ENCODE measurements at places on chromosomes 6 and 20.
A peak's percentile ranks its signal among the peaks of the same experiment; 100 is the strongest.

- no peak for DNase-seq
These were observed 117.4 kb downstream of the TBC1D32 start for GRCh38 chr6:121216928-121217327.

DNA sequence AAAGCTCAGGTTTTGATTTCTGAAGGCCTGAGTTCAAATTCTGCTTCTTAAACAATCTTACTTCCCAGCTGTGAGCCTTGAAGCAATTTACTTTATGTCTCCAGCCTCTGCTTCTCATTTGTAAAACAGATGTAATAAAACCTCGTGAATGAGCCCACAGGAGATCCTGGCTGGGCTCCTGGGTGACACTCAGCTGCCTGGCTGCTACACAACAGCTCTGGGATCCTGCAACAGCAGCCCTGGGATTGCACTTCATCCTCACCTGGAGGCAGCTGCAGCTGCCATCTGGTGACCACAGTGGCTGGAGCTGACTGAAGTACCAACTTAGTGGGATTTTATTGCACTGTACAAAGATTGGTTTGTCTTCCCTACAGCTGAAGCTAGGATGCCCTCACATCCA, 98.6 kb downstream of the NDUFAF5 start:
- no peak for DNase-seq

- no peak for DNase-seq
These were observed 598 bp downstream of the FABP7 start for GRCh38 chr6:122780114-122780513.

GRCh38 chr6:139313784-139314545, 22.2 kb upstream of the TXLNB start:
- DNase-seq: no peak

DNA sequence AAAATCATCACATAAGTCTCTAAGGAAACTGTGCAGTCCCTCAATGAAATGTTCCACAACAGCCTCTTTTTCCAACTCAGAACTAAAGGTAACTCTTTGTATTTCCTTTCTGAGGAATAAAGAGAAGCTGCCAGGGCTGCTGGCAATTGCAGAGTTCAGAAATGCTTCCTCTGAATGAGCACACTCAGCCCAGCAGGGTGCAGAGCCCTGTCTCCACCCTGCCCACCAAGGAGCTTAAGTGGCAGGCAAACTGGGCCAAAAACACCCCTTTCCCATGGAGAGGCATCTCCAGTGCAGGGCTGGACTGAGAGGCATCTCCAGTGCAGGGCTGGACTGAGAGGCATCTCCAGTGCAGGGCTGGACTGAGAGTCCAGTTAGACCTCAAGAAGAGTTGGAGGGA, 255.4 kb downstream of the GMPR start:
- no peak for DNase-seq

DNA sequence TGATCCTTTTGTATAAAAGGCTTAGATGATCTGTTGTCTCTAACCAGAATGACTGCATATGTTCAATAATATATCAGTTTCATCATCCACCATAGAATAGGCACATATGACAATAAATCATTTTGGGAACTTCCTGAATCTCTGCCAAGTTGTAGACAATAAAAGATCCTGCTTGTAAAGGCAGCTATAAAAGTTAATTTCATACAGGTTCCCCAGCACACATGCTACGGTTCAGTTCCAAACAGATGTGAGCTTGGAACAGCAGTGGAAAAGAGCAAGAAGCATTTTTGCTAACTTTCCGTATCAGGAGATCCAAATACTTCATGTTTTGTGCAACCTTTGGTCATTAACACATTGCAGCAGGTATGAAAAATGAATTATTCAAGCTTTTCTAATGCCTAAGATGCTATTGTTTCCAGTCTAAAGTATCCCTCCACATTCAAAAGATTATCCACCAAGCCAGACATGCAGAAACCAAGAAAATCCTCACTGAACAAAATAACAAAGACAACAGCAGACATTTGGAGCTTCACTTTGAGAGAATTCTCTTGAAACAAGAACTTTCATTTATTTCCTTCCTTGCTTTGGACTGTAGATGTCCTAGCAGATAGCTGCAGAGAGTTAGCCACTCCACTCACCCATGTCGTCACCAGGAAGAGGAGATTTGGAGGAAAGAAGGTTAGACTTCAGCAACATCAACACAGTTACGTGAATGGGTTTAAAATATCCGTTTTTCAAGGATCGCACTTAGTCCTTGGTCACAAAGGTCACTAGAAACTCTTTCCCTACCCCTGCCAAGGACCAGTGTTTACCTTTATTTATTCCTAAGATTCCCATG, 453.5 kb upstream of the JARID2 start:
- DNase-seq: no peak

GRCh38 chr6:151514000-151514730, 20.3 kb downstream of the CCDC170 start:
- DNase-seq: no peak

- DNase-seq: peak; percentile 84
These were observed 22.1 kb downstream of the BACH2 start for GRCh38 chr6:90274451-90275030.

- no peak for DNase-seq
These were observed 255.9 kb downstream of the FOXC1 start for GRCh38 chr6:1865585-1865984.

DNA sequence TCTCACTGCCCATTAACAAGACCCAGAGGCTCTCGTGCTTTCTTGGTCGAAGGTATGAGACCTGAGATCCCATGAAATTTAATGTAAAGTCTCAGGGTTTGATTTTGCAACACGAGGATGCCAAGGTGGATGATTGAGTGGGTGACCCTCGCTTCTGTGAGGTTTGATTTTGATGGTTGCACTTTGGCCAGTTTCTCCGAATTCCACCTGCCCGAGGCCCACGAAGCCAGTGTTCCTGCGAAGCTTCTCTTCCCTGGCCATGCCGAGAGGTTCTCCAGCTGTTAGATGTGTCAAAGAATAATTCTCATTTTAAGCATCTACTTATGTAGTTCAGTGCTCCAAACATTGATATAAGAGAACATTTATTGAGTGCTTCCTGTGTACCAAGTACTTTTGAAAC, at the start of gene KIF25:
KIF25 (plus strand) TSS at position 30 of the 400 bp plus-strand sequence. CDS start 31,915 bp downstream, outside the sequence.
- DNase-seq: no peak

DNA sequence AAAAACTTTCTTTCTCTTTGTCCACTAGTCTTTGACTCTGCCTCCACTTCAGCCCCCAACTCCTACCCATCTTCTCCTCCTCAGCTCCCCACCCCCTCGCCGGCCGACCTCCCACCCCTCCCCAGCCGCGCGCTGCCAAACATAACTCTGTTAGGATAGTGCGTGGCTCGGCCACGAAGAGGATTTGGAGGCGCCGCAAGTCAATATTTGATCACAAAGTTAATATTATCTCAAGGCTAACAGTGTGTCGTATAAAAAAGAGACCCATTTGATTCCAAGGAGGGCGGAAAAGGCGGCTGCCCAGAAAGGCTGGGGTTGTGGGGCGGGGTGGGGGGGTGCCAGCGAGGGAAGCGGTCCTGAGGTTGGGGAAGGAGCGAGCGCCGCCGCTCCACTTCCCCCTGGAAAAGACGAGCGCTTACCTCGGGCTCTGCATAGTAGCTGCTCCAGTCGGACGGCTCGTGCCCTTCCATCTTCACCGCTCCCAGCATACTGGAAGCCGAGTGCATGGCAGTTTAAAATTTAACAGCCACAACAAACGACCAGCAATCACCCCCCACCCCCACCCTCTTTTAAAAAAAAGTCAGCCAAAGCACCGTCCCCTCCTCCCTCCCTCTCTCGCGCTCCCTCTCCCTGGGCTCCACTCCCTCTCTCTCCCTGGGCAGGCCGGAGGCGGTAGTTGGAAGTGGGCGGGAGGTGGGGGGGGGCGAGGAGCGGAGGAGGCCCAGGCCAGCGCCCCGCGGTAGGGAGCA, 425 bp downstream of the FOXA2 start:
- no peak for DNase-seq

GRCh38 chr20:59422872-59423544, 122.6 kb downstream of the EDN3 start:
- no peak for DNase-seq

DNA sequence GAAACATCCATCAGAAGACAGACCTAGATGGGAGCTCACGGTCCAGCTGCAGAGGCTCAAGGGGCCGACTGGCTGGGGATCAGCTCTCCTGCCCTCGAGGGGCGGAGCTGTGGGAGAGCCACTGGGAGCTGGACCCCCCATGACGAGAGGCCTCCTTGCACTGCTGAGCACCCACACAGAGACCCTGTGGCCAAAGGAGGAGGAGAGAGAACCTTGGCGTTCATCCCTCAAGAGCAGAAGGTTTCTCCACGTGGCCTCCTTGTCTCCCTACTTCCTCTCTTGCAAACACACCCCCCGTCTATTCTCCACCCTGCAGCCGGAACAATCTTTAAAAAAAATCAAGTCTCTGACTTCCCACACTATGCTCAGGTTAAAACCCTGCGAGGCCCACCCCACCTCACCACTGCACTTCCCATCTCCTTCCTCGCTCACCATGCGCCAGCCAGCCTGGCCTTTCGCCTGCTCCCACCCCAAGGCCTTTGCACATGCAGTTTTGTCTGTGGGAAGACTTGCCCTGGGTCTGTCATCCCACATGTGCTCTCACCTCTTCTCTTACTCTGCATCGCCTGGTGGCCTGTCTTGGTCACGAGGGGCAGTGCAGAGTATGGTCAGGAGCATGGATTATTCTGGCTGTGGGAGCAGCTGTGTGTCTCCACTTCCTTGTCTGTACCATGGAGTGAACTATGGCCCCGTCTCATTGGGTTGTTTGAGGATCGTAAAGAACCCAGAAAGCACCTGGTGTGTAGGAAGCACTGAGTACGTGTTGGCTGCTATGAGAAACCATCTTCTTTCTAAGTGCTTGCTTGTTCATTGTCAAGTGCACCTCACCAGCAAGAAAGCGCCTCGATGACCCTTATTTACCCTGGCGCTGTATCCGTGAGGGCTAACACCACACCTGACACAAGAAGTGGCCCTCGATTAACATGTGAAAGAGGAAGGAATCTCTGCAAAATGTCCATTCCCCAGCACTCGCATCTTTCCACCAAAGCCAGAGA, 32.9 kb downstream of the PMEPA1 start:
- no peak for DNase-seq

DNA sequence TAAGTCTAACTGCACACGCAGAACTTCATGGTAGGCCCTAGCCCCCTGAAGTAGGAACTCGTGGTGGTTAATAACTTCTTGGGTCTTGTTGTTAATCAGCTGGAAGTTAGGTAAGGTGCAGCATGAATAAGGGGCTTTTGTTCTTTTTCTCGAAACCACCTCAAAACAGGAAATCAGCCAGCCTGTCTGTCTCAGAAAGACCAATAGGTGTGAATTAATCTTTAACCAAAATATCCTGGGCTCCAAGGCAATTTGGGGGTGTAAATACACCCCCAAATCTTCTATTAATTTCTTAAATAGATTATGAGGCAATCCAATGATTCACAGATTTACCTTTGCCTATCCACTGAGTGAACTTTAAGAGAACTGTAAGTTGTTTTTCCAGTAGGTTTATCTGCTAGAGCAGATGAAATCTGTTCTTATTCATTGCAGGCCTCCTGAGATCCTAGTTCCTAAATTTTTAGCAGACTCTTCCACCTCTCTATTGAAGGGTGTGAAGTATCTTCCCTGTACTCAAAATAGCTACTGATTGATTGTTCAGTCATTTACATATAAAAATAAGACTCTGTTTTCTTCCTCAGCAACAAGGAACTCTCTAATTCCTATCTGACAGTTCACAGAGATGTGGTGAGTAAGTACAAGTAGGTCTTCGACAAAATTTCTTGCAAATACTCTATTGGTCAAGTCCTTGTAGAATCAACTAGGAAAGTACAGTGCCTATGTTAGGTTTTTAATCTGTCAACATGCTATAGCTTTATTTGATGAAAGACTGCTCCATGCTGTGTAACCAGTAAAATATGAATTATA, 427.1 kb upstream of the NOX3 start:
- DNase-seq: no peak

GRCh38 chr6:15936503-15936902, 192.4 kb upstream of the MYLIP start:
- DNase-seq: peak; percentile 41

DNA sequence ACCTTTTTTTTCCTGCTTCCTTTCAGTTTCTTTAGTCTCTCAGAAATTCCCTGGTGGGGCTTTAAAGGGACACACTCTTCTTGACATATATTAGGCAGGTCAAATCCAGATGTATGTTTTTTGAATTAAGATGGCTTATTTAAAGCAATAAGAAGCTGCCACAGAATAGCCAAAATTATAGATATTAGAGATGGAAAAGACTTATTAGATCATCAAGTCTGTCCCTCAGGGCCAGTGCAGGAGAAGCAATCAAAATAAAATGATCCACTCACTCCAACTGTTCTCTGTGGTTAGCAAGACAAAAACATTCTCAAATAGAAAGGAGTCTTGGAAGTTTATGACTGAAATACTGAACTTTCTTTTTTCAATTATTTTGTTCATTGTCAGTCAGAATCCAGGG, 462.8 kb downstream of the CDC5L start:
- DNase-seq: no peak

- no peak for DNase-seq
These were observed 19.9 kb downstream of the DSP start for GRCh38 chr6:7561153-7561964.

GRCh38 chr6:154749341-154749740, 16.1 kb downstream of the SCAF8 start:
- DNase-seq: no peak

DNA sequence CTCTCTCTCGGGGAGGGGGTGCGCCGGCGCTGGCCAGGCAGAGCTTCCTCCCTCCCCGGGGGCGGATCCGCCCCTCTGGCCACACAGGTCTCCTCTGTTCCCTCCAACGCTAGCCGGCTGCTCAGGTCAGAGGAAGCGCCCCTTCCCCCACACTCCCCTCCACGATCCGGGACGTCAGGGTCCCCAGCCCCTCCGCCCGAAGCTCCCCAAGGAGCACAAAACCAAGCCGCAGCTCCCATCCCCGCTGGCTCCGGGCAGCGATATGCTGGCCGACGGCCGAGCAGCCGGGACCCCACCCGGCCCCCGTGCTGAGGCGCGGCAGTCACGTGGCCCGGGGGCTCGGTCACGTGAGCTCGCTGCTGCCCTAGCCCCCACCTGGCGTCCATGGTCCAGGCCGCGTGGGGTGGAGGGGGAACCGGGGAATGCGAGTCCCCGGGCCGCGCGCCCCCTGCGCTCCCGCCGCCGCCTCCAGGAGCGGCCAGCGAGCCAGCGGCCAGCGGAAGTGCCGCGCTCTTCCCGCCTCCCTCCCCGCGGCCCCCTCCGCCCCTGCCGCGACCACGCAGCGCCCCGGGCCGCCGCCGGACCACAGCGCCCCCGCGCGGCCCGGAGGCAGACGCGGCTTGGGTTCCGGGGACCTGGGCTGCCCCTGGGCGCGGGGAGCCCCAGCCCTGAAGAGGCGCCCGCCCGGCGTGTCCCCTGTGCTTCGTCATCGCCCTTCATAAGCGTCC, at the start of gene SLC35B2:
SLC35B2 (minus strand) TSS at position 504 of the 728 bp plus-strand sequence; CDS start at position 386, 118 bp downstream.
- DNase-seq: peak; percentile 74

All from memory B cell (primary cell).